Hypothalamus (tissue), 51 donors: ENCODE measurements at places on chromosomes 13 and 19.
A peak's percentile ranks its signal among the peaks of the same experiment; 100 is the strongest.

- DNase-seq = peak; percentile 57
These were observed 16.1 kb upstream of the USP29 start for GRCh38 chr19:57103573-57104277.

DNA sequence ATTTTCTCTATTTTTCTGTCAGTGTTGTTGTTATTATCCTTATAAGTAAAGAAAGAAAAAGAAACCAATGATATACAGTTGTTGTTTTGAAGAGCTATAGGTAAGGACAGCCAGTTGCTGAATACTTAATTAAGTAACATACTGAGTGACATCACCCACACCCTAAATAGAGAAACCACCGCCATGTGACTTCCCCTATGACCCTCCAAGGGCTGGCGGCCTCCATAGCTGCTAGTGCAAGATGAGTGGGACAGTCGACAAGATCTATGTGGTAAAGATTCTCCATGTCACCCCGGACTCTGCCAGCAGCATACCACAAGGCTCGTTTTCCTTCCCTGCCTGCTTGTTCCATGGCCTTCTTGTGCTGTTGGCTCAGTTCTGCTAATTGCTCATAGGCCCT lies 221.1 kb downstream of the DNAJC15 start:
- DNase-seq = no peak

DNA sequence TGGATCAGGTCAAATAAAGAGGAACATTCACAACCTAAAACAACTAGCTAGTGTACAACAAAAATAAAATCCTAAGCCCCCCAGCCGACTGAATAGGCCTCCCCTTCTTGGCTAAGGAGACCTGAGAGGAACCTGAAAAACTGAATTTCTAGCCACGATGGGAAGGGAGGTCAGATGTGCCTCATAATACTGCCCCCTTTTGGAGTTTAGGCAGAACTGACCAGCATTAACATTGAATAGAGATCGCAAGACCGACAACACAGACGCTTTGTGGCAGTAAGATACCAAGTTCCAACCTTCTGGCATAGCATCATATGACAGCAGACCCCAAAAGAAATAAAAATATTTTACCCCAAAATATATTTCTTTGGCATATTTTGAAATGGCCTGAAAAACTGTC lies 15.9 kb downstream of the CBY2 start:
- DNase-seq = no peak

DNA sequence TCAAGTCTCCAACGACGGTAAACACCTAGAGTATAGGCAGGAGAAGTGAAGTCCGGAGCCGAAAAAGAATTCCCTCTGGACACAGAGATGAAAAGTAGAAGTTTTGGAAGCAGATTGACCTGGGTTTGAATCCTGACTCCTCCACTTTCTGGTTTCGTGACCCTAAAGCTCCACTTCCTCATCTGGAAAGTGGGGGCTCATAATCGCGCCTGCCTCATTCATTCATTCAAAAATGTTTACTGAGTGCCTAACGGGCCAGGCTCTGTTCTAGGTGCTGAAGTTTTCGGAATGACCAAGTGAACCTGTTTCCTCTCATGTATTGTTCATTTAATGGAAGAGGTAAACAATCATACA lies 7.1 kb upstream of the EML2 start:
- no peak for DNase-seq

DNA sequence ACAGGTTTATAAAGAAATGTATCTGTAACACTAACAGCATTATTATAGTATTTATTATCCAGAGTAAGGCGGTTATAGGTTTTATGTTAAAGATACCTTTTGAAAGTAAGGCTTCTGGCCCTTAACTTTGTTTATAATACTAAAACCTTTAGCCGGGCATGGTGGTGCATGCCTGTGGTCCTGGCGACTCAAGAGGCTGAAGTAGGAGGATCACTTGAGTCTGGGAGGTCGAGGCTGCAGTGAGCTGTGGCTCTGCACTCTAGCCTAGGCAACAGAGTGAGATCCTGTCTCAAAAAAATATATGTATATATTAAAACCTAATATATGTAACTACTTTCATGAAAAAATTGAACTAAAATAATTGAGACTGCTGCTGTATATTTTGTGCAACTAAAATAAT lies 98.7 kb upstream of the KLF5 start:
- no peak for DNase-seq

GRCh38 chr19:30437869-30438268 lies 65.7 kb downstream of the ZNF536 start:
- no peak for DNase-seq

DNA sequence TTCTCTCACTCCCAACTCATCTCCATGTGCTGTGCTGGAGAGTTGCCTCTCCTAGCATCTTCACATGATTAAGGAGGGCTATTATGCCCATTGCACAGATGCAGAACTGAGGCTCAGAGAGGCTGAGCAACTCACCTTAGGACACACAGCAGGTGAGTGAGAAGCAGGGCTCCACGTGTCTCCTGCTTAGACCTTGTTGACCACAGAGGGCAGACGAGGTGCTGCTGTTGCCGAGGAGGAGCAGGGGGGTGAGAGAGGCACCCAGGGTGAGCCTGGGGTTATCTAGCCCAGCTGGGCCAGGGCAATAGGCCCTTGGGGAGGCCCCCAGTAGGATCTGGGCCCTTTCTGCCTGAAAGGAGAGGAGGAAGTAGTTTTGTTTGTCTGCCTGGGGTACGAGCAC lies 2.4 kb upstream of the HSH2D start:
- no peak for DNase-seq

DNA sequence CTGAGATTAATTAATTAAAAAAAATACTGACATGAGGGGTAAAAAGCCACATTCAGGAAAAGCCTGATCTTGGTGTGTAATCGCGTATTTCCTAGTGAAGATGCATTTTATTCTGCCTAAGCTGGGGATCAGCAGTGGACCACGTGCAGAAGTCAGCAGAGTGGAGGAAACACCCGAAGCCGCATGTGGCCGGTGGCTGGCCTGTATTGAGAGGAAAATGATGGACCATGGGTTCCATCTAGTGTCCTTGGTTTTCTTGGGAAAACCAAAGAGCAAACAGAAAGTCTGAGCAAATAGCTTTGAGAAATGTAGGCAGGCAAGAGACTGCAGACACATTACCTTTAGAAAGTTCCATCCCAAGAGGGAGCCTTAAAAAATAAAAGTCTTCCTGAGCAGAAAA lies 23.7 kb upstream of the SHISA2 start:
- no peak for DNase-seq

DNA sequence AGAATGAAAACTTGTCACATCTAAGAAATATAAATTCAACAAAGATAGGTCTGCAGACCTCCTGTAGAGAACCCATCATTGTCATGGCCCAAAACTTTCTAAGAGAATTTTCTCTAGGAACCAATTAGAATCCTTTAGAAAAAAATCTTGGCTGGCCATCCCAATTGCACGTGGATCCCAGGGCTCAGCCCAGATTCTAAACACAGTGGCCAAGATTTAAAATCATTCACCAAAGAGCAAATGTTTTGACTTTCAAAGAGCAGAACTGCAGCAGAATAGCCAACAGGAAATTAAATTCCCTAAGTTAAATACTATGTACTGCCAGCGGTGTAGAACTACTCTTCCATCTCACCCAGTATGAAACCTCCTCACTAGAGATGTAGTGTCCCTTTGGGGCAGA lies 21.3 kb downstream of the IPO5 start:
- DNase-seq = no peak

GRCh38 chr13:99322297-99323103 lies 15.3 kb upstream of the GPR183 start:
- no peak for DNase-seq

DNA sequence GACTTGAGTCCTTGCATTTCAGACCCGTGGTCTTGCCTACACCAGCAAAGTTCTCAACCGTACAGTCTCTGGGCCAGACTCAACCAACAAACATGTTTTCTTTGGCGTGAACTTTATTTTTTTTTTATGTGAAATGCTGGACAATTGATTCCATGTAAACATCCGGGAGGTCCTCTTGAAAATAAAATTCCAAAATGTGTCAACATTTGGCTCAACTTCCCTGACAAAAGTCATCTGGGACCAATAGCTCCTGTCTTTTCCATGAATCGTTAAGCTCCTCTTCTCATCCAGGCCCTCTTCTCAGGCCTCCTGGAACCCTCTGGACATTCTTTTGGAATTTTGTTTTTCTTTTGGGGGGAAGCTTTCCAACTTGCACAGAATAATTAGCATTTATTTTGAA lies 2.7 kb downstream of the ALDH16A1 start:
- no peak for DNase-seq

GRCh38 chr13:69545551-69545950 lies 562.1 kb upstream of the ATXN8OS start:
- no peak for DNase-seq

DNA sequence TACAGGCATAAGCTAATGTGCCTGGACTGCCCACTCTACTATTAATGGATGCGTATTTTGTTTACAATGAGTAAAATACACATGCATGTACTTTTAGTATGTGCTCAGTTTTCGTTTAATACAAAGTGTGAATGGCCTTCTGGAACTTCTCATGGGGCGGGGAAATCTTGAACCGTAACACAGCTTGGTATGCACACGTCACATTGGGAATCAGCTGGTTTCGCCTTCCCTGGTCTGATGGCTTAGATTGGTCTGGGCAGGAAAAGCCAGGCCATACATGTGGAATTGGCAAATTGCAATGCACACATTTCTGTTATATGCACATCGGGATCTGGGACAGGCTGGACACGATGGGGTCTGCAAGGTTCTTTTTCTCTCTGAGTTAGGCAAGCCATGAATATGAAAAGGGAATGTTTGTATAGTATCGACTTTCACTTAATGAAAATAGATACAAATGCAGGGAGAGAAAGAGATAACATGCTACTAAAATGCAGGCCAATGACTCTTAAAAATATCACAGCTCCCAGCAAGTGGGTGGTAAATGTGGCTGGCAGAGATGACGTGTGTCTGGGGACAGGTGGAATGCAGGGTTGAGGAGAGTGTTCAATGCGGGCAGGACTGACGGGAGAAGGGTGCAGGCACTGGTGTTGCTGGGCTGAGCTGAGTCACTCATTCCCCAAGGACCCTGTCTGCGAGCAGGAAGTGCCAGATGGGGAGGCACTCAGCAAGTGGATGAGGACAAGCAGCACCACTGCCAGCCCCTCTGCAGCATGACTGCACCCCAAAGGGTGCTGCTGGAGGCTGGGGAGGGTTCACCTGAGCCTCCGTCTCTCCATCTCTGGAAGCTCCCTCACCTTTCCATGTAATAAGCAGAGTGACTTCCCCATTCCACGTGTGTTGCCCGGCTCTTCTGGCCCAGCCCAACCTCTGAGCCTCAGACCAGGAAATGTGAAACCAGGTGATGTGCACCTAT lies 204.0 kb upstream of the GPR12 start:
- DNase-seq = no peak

DNA sequence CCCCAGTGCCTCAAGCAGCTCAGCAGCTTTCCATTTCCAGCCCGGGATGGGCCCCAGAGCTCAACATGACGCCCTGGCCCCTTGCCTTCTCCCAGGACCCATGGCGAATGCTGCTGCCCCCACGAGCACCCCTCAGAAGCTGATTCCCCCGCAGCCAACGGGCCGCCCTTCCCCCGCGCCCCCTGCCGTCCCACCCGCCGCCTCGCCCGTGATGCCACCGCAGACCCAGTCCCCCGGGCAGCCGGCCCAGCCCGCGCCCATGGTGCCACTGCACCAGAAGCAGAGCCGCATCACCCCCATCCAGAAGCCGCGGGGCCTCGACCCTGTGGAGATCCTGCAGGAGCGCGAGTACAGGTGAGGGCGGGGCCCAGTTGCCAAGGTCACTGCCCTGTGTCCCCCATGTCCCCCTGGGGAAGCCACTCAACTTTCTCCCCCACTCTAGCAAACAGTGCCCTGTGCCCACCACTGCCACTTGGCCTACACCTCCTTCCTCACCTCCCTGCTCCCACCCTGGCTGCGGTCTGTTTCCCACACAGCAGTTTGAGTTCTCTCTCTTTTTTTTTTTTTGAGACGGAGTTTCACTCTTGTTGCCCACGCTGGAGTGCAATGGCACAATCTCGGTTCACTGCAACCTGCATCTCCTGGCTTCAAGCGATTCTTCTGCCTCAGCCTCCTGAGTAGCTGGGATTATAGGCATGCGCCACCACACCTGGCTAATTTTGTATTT lies 26.9 kb downstream of the SMARCA4 start:
- DNase-seq = no peak

- DNase-seq = no peak
These were observed 405.1 kb downstream of the DACH1 start for GRCh38 chr13:71461892-71462291.

GRCh38 chr13:40534456-40534855 lies 132.0 kb downstream of the FOXO1 start:
- no peak for DNase-seq

- DNase-seq = peak; percentile 15
These were observed 2.5 kb downstream of the ZC3H4 start for GRCh38 chr19:47111006-47111621.

GRCh38 chr19:8832132-8833021 lies at the start of the genes MBD3L1 and ZNF558:
Gene MBD3L1, plus strand, starts transcription at chr19:8832377. Its CDS starts 10,302 bp downstream, at chr19:8842679.
Gene ZNF558, minus strand, starts transcription at chr19:8832304. Its CDS starts 9,645 bp downstream, at chr19:8822659.
- peak; percentile 100 for DNase-seq

DNA sequence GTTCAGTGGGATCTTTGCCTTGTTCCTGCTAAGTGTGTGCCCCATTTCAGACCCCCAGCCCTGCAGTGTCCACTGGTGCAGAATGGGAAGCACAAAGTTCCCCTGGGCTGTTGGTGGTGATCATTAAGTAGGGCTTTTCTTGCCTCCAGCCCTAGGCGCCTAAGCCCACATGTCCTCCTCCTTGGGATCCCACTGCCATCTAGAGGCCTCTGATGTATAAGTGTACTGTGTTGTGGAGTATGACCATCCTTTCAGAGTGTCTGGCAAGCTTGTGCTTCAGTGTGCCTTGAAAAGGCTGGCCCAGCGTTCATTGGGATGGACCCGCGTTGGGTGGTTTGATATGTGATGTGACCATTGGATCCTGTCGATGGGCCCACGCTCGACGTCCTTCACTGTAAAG lies 71.2 kb downstream of the WASF3 start:
- DNase-seq = no peak

GRCh38 chr13:22223411-22223810 lies 552.5 kb downstream of the FGF9 start:
- DNase-seq = no peak

DNA sequence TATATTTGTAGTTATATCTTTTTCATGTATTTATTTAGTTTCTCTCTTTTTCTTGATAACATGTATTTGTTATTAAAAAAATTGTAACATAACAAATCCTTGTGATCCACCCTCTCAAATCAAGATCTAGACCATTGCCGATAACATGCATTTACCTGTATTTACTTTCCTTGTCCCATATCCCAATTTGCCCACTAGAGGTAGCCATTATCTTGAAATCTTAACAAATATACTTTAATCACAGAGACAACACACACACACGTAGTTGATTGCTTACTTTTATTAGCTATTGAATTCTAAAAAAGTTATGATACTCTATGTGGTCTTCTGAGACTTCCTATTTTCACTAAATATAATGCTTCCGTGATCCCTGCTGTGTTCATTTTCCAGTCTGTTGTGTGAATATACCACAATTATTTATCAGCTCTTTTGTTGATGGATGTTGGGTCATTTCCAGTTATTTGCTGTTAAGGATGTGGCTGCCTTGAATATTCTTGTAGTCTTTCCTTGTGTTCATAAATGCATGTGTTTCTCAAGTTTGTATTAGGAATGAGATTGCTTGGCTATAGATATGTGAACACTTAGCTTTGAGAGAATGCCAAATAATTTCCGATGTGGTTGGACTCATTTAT lies 31.3 kb upstream of the ZMYM2 start:
- DNase-seq = no peak
